ENCODE measurements at places on chromosomes 5 and 9.

GRCh38 chr5:143066556-143067281 is 296.5 kb downstream of the ARHGAP26 start:
- DNase-seq = no peak

DNA sequence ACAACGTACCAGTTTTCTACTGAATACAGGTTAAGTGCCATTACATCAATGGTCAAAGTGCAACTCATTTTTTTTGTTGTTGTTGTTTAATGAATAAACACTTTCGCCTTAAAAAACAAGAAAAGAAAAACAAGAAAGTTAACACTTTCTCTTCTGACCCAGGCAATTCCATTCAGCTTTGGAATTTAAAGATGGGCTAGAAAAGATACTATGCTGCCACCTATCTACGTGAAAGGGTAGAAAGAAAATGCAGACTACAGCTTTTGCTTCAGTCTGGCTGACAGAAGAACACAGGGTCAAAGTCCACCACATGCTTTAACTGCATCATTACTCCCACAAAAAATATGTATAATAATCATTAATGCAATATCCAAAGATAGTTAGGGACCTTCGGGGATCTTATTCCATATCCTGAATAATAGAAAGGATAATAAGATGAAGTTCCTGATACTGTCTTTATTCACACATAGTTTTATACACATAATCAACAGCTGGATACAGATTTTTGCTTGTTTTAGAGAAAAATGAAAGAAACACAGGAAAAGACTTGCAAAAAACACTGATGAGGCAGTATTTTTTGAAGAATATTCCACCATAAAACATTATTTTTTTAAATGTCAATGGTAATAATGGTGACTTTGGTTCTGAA is 40.4 kb downstream of the ZDHHC21 start:
- DNase-seq = peak; percentile 29

DNA sequence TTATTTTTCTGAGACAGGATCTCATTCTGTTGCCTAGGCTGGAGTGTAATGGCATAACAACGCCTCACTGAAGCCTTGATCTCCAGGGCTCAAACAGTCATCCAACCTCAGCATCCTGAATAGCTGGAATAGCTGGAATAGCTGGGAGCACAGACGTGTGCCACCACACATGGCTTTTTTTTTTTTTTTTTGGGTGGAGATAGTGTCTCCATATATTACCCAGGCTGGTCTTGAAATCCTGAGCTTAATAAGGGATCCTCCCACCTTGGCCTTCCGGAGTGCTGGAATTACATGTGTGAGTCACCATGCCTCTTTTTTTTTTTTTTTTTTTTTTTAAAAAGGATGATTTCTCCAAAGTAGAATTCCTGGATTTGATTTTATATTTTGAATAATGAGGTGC is 60.7 kb downstream of the NSD1 start:
- DNase-seq = peak; percentile 51

GRCh38 chr9:106753155-106753671 is 109.8 kb upstream of the ZNF462 start:
- DNase-seq = no peak

DNA sequence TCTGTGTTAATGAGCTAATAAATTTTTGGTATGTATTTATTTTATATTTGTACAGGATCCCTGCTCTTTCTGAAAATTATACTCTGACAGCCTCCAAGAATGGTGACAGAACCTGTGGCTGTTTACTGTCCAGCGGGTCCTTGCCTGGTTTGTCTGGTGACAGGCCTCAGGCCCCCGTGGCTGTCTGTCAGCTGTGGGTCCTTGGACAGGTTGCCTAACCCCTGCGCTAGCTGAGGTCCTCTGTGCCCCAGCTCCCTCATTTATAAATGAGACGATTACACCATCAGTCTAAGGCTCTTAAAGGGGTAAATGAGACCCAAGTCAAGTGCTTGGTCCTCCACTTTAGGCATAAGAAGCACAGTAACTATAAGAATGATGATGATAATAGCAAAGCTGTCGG is 125.1 kb upstream of the COL5A1 start:
- DNase-seq = no peak

DNA sequence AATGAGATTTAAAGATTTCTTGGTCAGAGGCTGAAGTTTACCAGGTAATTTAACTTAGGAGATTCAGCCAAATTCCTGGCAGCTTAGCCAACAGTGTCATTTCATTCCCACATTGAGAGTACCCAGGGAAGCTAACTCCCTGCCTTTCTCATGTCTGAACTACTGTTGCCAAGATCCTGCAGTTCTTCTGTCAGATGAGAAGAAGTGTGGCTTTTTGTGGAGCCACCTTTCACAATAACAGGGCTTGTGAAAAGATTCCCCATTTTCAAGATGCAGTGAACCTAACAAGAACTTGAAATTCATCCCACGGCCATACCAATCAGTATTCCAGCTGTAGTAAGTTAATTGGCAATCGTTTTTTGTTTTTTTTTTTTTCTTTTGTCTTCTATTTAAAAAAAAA is 176.4 kb downstream of the XRCC4 start:
- DNase-seq = no peak

GRCh38 chr9:78605041-78606000 is 308.4 kb downstream of the PSAT1 start:
- no peak for DNase-seq

DNA sequence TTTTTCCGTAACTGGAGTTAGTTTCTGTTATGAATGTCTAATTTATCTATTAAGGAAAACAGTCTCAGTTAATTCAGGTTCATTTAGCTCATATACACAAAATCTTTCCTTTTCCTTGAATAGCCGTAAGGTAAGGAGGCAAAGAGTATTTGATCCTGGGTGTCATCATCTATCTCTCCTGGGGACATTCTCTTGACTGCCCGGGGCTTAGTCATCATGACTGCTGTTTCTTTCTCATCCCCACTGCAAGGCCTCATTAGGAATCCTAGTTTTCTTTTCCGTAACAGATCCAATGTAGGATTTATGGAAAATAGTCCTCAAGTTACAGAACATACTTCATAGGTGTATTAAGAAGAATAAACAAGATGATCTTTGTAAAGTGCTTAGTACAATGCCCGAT is 134.9 kb upstream of the CHD1 start:
- DNase-seq = no peak

DNA sequence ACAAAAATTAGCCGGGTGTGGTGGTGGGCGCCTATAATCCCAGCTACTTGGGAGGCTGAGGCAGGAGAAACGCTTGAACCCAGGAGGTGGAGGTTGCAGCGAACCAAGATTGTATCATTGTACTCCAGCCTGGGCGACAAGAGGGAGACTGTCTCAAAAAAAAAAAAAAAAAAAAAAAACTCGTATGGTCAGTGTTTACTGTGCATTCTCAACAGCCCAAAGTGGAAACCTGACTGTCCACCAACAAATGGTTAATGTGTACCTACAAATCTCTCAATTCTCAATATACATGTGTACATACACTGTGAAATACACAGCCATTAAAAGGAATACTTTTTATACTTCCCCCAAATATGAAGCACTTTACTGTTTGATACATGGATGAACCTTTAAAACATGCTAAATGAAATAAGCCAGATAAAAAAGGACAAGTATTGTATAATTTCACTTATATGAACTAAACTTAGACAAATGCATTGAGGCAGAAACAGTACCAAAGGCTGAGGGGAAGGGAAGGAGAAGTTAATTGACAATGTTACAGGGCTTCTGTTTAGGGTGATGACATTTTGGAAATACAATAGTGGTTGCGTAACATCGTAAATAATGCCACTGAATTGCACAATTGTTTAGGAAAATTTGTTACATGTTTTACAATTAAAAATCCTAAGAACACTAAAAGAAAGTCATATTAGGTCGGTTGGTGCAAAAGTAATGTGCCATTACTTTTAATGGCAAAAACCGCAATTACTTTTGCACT is 16.5 kb downstream of the DNAJA1 start:
- no peak for DNase-seq

- DNase-seq = no peak
Observed at GRCh38 chr9:88242879-88243278, 104.6 kb upstream of the SPATA31C2 start.

- no peak for DNase-seq
Observed at GRCh38 chr9:136857166-136857565, 5.0 kb downstream of the MAMDC4 start.

DNA sequence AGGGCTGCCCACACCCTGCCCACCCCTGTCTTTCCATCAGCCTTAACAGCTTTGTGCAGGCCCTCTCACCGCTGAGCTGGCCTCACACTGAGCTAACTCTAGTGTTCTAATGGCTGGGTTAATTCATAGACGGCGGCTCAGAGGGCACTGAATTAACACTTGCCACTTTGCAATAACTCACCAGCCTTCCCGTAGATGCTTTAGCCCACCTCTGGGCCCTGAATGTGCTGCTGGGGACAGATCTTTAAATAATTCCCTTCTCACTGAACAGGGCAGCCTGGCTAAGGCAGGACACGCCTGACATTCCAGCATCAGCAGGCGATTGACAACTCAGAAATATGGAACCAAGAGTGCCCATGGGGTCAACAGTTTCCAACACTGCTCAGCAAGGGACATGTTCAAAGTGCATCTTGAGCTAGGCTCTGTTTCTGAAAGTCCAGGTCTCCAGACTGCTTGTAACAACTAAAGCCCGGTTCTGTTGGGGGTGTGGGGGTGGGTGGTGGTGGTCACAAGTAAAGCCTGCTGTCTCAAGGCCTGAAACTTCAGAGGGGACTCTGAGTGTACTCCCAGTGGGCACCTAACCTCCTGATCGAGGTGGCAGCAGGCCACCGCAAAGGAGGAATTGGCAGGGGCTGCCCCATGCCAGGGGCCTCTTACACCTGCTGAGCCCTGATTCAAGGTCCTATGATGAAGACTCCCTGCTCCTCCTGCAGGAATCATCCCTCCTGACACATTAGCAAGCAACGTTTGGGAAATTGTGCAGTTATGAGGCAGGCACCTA is 248.3 kb downstream of the FSTL4 start:
- DNase-seq = no peak

GRCh38 chr5:14587150-14587549 is 5.6 kb downstream of the OTULINL start:
- no peak for DNase-seq
